ENCODE measurements at places on chromosomes 1 and 21.

DNA sequence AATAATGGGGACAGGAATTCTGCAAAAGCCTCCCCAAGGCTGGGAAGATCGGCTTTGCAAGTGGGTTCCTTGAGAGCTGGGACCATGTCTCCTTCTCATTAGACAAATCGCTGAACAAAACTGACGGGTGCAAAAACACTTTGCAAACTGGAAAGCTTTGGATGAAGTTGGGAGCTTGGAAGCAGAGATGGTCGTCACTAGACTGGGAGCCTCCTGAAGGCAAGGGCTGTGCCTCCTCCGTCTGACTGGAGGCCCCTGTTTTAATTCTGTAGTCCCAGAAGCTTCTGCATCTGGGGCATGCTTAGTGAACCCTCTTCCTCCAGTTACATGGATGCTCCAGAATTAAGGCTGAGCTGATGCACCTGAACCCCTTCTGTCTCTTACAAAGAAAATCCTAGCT is 82.3 kb upstream of the IFFO2 start:
- DNase-seq, result no peak

GRCh38 chr1:98575955-98576354 is 85.6 kb upstream of the SNX7 start:
- DNase-seq, result no peak

- no peak for DNase-seq
These were observed 7.2 kb upstream of the PIGC start for GRCh38 chr1:172451002-172451443.

- no peak for DNase-seq
These were observed 135.6 kb downstream of the DUSP10 start for GRCh38 chr1:221606256-221606655.

DNA sequence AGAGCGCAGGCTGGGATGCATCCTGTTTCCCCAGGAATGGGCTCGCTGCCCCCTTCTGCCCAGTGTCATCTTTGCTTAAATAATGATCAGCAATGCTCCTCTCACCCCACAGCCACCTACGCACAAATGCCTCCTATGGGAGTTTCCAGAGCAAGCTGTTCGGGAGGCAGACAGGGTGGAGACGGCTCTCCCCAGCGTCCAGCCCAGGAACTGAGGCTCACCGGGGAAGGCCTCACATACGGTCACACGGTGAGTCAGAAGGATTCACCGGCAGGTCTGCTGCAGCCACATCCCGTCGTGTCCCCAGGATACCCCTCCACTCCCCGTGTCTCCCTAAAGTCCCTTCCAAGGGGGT is 40.3 kb upstream of the RUNX3 start:
- DNase-seq, result peak; percentile 53

DNA sequence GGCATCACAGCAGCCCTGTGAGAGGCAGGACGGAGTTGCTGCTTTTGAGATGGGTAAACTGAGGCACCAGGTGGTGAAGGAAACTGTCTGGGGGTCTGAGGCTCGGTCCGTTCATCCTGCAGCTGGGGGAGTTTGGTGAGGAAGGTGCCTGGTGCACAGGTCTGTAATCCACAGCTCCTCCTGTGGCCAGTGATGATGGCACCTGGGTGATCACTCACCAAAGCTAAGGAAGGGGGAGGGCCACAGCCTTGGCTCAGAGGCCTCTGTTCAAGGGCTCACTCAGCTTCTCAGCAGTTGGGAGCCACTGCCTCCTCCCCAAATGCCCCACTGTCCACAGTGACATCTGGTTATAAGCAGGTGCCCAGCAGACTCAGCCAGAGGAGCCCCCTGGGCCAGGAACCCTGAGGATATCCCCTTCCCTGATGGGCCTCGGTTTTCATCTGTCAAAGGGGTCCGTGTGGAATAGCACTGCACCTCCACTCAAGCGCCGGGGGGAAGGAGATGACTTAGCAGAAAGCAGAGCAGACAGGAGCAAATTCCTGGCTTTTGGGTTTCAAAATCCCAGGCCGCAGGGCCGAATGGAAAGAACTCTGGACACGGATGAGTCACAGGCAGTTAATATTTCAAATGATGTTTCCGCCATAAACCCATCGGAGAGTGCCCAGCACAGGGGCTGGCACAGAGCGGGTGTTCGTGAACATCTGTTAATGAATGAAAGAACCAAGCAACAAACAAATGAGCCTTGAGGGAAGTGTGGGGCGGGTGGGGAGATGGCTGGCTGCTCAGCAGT is 82.8 kb downstream of the DMRTB1 start:
- no peak for DNase-seq

DNA sequence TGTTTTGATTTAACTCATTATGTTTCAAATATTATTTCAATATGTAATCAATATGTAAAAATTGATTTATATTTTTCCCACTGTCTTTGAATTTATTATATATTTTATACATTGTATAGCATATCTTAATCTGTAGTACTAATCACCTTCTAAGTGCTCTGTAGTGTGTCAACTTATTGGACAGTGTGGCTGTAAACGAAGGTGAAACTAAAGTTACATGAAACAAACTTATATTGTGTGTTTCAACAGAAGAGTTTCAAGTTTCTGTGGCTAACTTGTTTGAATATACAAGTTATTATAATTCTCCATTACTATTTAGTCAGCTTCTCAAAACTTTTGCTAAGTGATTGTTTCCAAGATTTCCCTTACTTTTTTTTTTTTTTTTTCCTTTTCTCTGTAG is 175.8 kb downstream of the DHRS3 start:
- DNase-seq, result no peak

GRCh38 chr1:220137019-220137786 is 43.3 kb downstream of the IARS2 start:
- DNase-seq, result no peak

GRCh38 chr1:58162952-58163550 is 383.5 kb downstream of the OMA1 start:
- peak; percentile 63 for DNase-seq

DNA sequence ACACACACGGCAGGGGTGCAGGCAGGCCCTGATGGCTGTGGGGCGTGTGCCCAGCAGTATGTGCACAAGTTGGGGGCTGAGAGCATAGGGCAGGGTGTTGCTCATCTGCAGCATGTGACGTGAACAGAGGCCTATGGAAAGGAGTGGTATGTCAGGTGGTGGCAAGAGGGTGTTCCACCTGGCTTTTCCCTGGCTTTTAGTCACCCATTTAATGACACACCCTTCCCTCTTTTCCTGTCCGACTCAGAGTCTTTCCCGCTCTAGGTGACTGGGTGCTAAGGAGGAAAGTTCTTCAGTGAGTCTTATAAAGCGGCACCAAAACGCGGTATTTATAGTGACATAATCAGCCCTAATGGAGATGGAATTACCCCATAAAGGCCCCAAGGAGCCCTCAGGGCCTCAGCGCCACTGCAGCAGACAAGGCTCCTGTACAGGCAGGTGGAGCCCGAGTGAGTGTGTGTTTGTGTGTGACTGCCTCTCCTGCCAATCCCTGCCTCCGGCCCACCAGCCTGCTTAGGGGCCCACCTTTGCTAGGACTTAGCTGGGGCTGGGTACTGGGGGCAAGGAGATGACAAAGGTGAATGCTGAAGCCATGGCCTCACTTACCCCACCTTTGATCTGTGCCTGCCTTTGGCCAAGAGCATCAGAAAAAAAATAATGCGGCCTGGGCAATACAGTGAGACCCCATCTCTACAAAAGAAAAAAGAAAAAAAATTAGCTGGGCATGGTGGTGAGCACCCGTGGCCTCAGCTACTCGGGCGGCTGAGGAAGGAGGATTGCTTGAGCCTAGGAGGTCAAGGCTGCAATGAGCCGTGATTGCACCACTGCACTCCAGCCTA is 3.3 kb upstream of the EPHA2 start:
- DNase-seq, result no peak

DNA sequence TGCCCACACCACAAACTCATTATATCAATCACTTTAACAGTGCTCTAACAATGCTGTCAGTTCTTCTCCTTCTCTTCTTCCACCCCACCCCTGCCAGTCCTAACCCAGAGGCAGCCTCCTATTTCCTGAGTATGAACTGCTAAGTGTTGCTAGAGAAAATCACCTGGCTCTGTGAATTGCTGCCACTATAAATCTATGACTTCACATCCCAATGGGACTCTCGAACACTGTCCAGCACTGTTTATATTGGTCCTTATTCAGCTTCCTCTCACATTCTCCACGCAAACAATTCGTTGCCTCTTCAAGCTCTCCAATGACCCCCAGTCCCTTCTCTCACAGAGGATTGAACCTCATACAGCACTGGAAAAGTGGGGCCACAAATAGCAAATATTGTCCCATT is 27.0 kb upstream of the USH2A start:
- no peak for DNase-seq

- no peak for DNase-seq
These were observed 82.3 kb downstream of the CLIC4 start for GRCh38 chr1:24827379-24828135.

- peak; percentile 69 for DNase-seq
These were observed 2.9 kb upstream of the HTR6 start for GRCh38 chr1:19661721-19662228.

- DNase-seq, result peak; percentile 72
These were observed 28.1 kb upstream of the TXLNA start for GRCh38 chr1:32151319-32151787.

DNA sequence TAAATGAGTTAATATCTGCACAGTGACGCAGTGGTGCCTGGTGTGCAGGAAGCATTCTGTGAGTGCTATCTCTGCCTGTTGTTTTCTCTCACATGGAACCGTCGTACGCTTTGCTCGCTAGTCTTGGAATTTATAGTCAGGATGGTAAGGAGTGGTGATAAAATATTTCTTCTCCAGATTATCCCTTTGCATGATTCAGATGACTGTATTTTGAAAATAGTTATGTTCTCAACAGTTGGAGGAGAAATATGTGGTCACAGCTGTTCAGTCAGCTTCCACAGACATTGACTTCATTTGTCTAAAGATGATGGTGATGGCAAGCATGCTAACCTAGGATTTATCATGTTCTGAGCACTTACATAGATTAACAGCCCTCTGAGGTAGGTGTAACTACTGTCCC is 41.3 kb upstream of the VAMP3 start:
- DNase-seq, result no peak

DNA sequence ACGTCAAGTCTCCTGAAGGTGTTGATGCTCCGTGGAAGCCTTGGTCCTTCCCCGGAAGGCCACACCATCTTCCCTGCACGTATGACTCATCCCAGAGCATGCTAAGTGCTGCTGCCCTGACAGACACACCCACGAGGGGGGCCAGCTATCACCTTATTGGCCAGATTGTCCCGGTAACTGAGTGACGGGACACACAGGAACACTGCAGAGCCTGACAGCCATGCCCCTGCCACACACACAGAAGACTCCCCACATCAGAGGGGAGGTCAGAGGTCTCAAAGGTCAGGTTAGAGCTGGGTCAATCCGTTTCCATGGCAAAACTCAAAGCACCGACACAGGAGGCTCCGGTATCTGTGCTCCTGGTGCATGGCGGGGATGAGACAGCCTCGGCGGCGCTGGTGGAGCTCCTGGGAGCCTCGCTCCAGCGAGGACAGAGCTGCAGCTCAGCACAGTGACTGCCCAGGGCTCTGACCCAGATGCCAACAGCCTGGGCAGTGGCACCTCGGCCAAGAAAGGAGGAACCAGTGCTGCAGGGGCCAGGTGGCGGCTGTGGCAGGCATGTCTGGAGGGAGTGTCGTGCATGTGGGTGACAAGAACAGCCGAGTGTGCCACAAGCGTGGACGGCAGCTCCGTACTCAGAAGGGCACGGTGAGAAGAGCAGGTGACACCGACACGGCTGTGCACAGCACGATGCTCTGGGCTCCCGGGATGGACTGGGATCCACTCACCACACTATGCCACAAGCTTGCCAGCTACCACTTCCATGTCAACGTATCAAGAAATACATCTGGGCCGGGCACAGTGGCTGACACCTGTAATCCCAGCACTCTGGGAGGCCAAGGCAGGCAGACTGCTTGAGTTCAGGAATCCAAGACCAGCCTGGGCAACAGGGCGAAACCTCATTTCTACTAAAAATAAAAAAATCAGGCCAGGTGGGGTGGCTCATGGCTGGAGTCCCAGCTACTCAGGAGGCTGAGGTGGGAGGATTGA is 14.8 kb upstream of the TMEM240 start:
- DNase-seq, result no peak

- DNase-seq, result no peak
These were observed 121.8 kb upstream of the TNR start for GRCh38 chr1:175865041-175865766.

GRCh38 chr1:112253366-112253765 is 142.6 kb upstream of the CTTNBP2NL start:
- no peak for DNase-seq

DNA sequence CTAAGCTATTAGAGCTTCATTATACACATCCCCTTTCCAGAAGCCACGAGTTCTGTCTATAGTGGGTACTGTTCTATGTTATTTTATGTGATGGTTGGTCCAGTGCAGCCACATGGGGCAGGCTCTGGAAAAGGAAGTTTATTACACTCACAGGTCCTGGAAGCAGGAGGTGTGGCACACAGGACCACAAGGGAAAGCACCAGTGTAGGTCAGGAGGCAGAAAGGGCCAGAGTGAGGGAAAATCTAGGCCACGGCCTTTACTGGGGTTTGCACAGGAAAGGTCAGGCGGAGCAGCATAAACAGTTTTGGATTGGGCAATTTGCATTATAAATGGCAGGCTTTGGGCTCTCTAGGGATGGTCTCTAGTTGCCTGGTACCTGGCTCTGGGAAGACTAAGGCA is 21.8 kb upstream of the CNIH3 start:
- no peak for DNase-seq

- peak; percentile 26 for DNase-seq
These were observed 108.2 kb upstream of the OLIG2 start for GRCh38 chr21:32917362-32918135.

DNA sequence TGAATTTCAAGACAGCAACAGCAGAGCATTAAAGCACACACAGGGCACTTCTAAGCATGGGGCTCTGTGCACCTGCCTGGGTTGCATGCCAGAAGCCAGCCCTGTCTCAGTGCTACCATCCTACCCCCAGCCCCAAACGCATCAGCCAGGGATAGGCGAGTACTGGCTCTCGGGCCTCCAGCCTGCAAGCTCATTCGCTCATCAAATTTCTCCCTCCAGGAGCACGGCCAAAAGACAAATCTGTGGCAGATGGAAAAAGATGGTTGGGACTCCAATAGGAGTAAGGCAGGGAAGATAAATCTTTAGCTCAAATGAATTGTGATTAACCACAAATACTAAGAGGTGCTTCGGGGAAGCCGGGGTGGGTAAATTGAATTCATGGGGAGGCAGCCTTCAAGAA is 189.6 kb downstream of the KAZN start:
- DNase-seq, result no peak

- DNase-seq, result no peak
These were observed 109.6 kb upstream of the ZNF678 start for GRCh38 chr1:227453631-227454355.

Measured in suppressor macrophage treated with lipopolysaccharide for 1 hour (primary cell).